Fibroblast of skin of scalp (primary cell): ENCODE measurements at places on chromosomes 16 and 17.

- peak; percentile 22 for DNase-seq
Observed at GRCh38 chr17:19304209-19304608, 58.3 kb downstream of the B9D1 start.

GRCh38 chr16:27253526-27253930 lies 15.0 kb downstream of the NSMCE1 start:
- DNase-seq, result peak; percentile 80

GRCh38 chr17:42422958-42423712 lies at the start of gene CAVIN1:
Gene CAVIN1, minus strand, starts transcription at chr17:42423256. Its CDS starts 159 bp downstream, at chr17:42423097.
- DNase-seq, result peak; percentile 100

DNA sequence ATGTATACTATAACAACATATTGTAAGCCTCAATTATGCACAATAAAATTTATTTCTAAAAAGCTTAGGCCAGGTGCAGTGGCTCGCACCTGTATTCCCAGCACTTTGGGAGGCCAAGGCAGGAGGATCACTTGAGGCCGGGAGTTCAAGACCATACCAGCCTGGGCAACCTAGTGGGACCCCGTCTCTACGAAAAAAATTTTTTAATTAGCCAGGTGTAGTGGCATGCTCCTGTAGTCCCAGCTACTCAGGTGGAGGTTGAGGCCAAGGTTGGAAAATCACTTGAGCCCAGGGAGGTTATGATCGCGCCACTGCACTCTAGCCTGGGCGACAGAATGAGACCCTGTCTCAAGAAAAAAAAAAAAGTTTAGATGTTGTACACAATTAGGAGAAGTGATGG lies 45.5 kb downstream of the VMP1 start:
- DNase-seq, result no peak

GRCh38 chr17:27452828-27453227 lies 3.4 kb upstream of the KSR1 start:
- DNase-seq, result no peak

GRCh38 chr17:39738568-39738901 lies 797 bp downstream of the GRB7 start:
- DNase-seq, result no peak

DNA sequence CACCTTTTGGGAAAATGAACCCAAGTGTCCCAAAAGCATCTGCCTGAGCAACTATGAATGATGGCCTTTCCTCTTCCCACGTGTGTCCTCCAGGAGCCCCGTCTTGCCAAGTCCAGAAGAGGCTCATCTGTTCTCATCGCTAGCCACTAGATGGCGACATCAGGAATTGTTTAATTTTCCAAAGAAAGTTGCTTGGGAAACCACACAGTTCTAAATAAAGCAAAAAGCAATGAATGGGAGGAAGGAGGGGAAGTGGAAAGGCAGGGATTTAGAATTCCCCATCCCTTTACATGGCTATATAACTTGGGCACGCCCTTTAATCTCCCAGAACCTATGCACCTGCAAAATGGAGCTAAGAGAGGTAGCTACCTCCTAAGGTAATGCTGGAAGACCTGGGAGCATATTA lies 9.0 kb upstream of the CDH5 start:
- peak; percentile 83 for DNase-seq
